ENCODE measurements at places on chromosomes 4 and X.

- no peak for DNase-seq
These were observed 54.0 kb upstream of the EGFL6 start for GRCh38 chrX:13515211-13515930.

- no peak for DNase-seq
These were observed 32.2 kb downstream of the PLS3 start for GRCh38 chrX:115592997-115593734.

DNA sequence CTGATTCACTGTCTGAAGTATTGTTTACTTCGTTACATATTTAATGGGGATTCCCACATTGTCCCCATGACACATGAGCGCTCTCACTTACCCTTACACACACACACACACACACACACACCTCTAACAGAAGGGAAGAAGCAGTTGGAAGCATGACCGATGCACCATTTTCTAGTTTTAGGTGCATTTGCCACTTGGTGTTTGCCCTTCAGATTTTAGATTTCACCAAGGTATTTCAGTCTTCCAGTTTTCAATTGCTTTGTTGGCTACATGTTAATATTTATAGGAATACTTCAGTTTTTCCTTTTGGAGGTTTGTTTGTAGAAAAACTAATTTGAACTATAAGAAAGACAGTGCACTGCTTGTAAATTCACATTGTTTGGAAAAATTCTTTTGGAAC, 3.1 kb downstream of the POU4F2 start:
- DNase-seq: no peak

DNA sequence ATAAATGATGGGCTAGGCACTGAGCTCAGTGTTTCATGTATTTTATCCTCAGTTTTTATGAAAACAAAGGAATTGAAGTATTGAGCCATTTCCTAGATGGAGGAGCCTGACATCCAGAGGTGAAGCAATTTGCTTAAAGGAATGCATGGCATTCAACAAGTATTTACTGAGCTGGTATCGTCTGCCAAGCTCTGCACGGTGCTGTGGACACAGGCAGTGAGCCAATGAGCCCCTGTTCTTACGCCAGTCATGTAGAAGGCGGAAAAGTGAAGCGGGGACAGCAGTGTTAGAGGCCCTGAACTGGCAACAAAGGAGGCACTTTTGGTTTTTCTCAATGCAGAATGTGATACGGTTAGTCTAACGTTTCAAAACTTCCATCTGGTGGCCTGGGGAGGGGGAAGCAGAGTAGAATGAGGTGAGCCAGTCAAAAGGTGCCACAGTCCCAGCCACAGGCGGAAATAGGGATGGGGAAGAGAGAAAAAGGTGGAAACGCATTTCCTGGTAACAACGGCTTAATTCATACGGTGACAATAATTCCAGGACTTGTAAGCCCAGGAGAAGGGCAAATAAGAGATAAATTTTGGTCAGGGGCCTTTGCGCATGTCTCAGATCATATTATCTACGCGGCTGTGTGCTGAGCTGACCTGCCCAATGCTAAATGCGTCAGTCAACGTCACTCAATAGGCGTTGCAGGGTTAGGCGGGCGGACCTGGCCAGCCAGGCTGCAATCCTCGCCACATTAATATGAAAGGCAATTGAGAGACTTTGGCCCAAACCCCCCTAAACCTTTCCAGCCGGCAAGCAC, 133.9 kb downstream of the AFAP1 start:
- peak; percentile 32 for DNase-seq

GRCh38 chrX:38236901-38237615, 16.4 kb upstream of the SRPX start:
- no peak for DNase-seq

DNA sequence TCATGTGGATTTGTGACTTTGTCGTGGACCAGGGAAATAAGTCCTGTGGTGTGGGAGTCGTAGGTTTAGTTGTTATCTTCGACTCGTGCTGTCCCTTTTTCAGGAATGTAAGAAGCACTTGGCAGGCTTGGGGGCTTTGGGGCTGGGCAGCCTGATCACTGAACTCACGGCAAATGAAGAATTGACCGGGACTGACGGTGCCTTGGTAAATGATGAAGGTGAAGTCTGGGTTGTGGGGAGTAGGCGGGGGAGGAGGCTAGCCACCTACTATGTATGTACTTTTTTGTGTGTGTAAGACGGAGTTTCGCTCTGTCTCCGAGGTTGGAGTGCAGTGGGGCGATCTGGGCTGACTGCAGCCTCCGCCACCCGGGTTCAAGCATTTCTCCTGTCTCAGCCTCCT, 1.2 kb downstream of the TAF1 start:
- DNase-seq: no peak

- DNase-seq: peak; percentile 48
These were observed 85.7 kb upstream of the EXOC1L start for GRCh38 chr4:55733932-55734331.

DNA sequence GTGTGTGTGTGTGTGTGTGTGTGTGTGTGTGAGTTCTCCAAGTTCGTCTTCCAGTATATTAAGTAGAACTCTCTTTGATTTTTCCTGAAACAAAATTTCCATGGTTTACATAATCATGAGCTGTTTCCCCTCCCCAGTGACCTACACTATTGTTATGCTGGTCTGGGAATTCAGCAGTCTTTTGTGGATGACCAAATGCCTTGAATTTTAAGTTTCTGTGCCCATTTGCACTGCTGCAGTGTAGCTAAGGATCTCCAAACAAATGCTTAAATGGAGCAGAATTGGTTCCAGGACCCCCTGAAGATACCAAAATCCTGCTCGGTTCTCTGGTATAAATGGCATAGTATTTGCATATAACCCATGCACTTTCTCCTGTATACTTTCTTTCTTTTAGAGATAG, 77.2 kb upstream of the SLC34A2 start:
- no peak for DNase-seq

- no peak for DNase-seq
These were observed 389.7 kb downstream of the SPRY1 start for GRCh38 chr4:123786163-123786915.

DNA sequence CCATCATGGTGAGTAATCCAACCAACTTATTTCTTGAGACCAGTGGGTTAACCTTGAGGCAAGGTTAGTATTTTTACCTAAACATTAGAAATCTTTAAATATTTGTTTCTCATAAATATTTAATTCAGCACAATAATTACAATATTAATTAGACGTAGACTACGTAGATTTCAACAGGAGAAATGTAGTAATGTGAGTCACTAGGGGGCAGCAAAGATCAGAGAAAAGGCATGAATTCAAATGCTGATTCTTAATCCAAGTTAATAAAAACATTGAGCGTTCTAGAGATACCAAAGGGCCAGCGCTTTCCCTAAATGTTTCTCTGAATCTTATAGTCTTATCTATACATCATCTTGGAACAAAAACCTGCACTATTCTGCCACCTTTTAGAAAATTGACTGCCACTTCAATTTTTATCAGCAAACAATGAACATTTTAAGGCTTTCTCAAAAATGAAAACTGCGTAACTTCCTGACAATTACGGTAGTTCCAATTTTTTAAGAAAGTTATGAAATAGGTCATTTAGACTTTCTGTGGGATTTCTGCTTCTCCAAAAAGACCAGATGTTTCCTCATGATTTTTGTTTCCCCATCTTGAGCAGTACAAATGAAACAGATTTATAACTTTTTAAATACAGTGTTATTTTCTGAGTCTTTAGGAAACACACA, 180.7 kb downstream of the GASK1B start:
- DNase-seq: peak; percentile 47

DNA sequence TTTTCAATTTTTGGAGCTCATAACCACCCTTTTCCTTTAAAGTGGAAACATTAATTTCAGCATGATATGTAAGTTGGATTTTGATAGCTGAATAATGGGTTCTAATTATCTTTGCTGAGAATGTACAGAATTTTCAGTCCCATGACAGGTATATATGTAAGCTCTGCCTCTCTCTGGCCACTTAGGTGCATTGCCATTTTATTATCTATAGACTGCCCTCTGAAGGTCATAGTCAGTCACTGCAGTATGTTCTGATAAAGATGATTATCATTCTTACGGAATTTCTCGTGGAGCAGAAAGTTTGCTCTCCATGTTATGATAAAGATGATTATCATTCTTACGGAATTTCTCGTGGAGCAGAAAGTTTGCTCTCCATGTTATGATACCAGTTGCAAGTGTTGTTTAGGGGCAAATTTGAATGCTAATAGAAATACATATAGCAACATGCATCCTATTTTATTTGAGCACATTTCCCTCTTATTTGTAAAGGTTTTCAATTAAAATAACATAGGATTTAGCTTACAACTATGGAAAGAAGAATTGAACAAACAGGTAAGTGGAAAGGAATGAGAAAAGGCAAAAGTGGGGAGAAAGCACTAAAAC, 10.4 kb downstream of the AFP start:
- peak; percentile 66 for DNase-seq

- no peak for DNase-seq
These were observed 119.6 kb downstream of the KLHL13 start for GRCh38 chrX:117996918-117997480.

All from COR-L47 (cell line).